Stimulated activated CD4-positive, alpha-beta T cell treated with anti-CD3 and anti-CD28 coated beads, Interleukin-1b, Interleukin-23, amount 100 ng/mL, for 1 hour (primary cell): ENCODE measurements at places on chromosomes 4 and X.

GRCh38 chr4:153466949-153467896 lies 1.1 kb downstream of the TMEM131L start:
- no peak for DNase-seq

- no peak for DNase-seq
Observed at GRCh38 chr4:185309770-185310169, 86.0 kb downstream of the LRP2BP start.

DNA sequence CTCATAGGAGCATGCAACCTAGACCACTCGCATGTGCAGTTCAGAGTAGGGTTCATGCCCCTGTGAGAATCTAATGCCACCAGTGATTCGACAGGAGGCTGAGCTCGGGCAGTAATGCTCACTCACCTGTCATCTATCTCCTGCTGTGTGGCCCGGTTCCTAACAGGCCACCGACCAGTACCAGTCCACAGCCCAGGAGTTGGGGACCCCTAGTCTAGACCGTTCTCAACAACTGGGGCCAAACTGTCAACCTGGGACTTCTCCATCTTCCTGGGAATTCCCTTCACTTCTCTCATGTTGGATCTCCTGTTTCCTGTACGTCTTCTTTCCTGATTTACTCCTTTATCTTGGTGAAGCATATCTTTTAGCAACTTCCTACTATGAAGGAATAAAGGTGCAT lies 79.4 kb upstream of the HELT start:
- no peak for DNase-seq

DNA sequence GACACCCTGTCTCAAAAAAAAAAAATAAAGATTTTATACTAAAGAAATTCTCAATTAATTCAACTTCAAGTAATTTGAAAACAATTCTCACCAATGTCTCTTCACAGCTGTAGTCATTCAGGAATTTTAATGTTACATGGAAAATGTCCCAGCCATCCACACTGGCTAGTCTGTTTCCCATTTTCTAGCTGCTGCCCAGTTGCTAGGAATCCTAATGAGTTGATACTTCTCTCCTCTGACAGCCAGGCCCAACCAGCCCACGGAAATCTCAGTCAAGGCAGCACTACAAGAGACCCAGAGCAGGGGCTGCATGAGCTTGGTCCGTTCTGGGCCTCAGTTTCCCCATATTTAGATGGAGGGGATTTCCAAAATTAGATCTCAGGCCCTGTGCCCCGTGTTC lies 59.1 kb downstream of the CASP3 start:
- DNase-seq, result no peak

GRCh38 chr4:56424697-56425514 lies 10.5 kb downstream of the PPAT start:
- DNase-seq, result no peak

- DNase-seq, result no peak
Observed at GRCh38 chr4:77143091-77143490, 13.9 kb upstream of the CCNG2 start.

GRCh38 chr4:118716304-118716703 lies 31.1 kb downstream of the METTL14 start:
- no peak for DNase-seq

DNA sequence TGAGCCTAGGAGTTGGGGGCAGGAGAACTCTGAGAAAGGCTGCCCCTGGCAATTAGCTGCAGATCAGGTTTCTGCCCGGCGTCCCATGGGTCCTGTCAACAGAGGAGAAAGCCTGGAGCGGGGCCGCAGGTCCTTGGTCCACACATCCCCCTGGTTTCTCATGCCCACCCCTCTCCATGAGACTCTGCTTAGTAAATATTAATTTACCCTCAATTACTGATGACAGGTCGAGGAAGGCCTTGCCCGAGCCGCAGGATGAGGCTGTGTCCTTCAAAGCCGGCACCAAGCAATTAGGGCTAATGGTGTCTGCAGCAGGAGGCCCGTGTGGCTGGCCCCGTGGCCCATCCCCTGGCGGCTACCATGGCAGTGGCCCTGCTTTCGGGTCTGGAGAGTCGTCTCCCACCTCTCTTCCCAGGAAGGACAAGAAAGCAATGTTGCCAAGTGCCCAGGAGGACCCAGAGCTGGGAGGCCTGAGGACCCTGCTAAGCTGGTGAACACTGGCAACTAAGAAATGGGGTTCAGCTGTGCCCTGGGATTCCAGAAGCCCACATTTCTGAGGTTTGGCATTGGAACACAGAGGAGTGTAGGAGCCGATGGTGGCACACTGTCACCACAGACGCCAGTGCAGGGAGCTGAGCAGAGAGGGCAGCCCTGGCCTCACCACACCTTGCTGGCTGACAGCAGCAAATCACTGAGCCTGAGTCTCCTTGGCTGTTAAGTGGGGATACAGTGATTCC lies 114.6 kb downstream of the CPZ start:
- DNase-seq, result no peak

DNA sequence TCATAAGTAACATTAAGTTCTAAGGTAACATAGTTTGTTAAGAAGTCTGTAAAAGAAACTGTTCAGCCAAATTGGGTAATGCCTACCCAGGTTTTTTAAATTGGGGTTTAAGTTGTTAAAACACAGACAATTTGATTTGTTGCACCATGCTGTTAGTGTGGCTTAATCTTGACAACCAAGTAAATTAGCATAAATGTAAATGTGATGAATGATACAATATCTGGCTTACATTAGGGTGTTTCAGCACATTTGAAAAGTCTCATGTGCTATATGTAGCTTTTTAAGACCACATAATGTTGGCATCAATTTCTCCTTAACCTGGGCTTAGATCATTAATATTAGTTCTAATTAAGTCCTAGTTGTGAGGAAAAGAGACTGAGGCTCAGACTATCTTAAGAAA lies 72.4 kb upstream of the SMARCA5 start:
- DNase-seq, result no peak

DNA sequence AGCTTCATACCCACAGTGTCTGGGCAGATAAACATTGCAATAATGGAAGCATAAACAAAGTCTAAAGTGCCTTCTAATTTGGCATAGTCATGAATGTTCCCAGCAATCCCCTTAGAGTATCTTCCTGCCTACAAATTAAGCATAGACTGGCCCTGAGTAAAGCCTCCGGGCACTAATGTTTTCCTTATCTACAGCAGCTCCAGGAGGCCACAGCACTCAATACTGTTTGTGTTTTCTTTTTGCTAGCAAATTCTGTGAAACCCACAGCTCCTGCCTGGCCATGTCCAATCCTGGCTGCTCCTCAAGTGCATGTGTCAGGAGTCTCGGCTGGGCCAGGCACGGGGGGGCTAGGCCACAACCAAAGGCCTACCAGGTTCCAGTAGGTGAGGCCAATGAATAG lies 102.7 kb upstream of the TBC1D9 start:
- DNase-seq, result no peak

DNA sequence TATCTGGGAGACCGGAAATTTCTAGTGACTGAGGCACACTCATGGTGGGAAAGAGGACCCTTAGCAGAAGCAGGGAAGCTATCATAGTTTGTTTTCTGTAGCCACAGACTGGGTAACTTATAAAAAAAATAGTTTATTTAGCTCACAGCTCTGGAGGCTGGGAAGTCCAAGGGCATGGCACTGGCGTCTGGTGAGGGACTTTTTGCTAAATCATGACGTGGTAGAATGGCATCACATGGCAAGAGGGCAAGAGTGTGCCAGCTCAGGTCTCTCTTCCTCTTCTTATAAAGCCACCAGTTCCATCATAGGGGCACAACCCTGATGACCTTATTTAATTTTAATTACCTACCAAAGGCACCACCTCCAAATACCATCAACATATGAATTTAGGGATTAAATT lies 13.3 kb downstream of the APLN start:
- DNase-seq, result no peak

DNA sequence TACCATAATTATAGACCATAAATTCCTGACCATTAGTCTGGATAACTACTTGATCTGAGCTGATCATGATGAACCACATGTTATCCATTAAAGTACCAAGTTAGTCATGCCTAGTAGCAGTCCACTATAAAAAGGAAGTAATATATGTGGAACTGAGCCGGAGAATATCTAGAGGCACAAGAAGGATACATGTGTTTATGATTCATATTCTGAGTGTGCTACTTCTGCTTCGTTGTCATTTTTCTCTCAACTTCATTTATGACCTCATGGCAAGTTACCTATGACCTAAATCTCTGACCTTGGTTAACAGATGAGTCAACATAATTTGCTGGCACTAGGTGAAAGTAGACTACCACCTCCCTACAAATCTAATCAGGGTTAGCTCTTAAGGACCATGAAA lies 56.5 kb upstream of the ANKRD17 start:
- no peak for DNase-seq

GRCh38 chrX:16125520-16126149 lies 2.3 kb downstream of the GRPR start:
- no peak for DNase-seq

GRCh38 chrX:94515009-94515408 lies 841.0 kb downstream of the FAM133A start:
- no peak for DNase-seq

- DNase-seq, result no peak
Observed at GRCh38 chr4:40255393-40256281, 58.8 kb downstream of the RHOH start.

DNA sequence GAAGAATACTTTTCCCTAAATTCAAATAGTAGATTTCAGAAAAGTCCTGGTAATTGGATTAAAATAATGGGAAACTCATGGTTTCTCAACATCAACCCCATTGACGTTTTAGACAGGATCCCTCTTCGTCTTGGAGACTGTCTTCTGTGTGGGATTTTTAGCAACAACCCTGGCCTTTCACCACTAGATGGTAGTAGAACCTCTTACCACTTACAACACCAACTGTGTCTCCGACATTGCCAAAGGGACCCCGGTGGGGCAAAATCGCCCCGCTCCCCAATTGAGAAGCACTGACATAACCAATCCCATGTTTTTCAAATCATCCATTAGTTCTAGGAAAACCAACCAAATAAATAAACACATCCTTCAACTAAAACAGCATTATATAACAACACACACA lies 16.9 kb upstream of the ANOS1 start:
- no peak for DNase-seq

DNA sequence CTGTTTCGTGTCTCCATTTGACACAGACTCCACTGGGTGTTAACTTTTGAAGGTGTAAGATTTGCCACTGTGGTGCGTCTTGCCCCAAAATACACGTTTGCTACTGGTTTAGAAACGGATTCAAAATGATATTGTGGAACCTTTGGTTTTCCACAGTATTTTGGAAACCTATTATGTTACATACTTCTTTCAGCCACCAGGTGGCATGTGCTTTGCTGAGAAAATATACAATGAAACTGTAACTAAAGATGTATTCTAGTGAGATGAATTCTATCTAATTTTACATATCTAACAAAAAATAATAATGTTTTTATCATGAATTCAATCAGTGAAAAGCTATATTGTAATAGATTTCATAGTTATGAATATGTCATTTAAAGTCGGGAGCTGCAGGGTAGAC lies 28.4 kb upstream of the SLITRK4 start:
- no peak for DNase-seq

- no peak for DNase-seq
Observed at GRCh38 chr4:80036949-80037685, 35.9 kb downstream of the ANTXR2 start.

DNA sequence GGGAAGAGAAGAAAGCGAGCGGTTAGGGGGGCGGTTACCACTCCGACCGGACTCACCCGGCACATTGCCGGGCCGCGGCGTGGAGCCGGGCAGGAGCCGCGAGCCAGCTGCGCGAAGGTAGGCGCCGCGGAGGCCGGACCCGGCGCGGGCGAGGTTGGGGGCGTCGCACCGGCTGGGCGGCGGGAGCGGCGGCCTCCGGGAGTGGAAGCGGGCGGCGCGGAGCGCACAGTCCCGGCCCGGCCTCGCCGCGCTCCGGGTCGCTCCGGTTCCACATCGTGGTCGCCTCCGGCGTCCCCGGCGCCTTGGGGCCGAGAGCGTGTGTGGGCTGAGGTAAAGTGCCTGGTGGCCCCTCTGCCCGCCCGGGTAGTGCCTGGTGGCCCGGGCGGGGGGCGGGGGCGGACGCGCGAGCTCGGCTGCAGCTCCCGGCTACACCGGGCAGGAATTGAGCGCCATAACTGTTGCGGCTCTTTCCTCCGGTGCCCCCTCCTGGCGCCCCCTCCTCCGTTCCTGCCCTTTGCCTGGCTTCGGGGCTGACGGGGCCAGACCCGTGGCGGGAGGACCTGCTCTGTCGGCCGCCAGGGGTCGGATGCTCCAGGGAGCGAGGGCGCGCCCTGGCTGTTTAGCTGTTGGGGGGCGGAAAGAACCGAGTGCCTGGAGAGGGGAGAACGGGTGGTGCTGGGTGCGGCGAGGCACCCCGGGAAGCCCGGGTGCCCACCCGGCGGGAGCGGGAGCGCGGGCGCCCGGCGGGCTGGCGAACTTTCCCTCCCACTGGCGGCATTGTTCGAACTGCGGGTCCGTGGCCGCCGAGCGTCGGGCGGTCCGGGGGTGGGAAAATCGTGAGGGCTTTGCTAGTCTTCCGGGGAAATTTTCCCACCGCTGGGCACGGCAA lies 626 bp downstream of the JADE3 start:
- no peak for DNase-seq

DNA sequence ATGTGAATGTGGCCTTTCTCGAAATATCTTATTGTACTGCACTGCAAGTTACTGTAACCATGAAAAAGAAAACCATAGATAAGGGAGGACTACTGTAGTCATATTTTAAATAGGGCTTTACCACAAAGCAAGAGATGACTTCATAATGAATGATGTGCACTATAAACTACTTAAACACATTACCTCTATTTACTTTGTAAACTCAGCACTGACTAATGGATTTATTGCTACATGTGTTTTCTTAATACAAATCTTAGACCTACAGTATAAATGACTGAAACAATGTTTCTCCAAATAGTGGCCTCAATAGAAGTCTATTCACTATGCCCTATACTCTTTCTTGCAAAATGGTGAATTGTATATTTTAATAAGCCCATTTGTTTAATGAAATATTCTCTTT lies 61.1 kb downstream of the HDX start:
- DNase-seq, result no peak

DNA sequence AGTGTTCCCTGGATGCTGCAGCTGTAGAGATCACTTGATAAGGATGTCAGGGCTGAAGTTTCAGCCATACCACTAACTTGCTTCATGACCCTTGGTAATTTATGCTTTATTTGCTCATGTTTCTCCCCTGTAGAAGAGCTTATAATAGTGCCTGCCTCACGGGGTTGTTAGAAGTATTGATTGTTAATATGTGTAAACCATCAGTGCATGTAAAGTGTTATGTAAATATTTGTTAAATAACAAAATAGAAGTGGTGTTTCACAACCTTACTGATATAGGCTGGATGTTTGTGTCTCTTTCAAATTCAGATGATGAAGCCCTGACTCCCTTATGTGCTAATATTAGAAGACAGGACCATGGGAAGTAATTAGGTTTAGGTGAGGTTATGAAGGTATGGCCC lies 1.5 kb upstream of the CXCL2 start:
- DNase-seq, result no peak

- no peak for DNase-seq
Observed at GRCh38 chr4:71290074-71290473, 48.7 kb upstream of the SLC4A4 start.

GRCh38 chr4:95839891-95840290 lies at the start of gene PDHA2:
Gene PDHA2, plus strand, starts transcription at chr4:95840093. Its CDS starts 58 bp downstream, at chr4:95840151.
- no peak for DNase-seq
